ENCODE measurements at places on chromosomes 12 and 14.

DNA sequence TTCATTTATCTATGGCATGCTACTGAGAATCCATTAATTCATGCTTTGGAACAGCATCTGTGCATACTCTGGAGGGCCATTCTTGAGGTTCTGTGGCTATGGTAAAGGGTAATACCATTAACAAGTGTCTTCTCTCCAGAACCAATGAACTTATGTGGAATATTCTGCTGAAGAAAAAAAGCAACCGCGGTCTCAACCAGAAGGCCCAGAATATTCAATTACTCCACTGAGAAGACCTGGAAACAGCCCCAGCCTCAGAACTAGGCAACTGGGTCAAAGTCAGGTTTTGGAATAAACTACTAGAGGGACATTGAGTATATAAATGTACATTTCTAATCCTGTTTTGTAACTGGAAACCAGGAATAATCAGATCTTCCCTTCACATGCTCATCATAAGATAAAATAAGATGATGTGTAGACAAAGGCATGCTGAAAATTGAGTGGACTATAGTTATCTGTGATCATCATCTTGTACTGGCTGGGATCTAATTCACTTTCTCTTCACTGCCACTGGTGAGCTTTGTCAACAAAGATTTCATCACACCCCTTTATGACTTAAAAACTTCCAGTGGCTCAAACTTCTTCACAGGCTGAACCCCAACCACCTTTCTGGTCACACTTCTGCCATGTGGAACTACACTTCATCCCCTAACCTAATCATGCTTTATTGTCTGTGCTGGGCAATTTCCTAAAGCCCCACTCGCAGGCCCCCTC, 6.0 kb downstream of the SPTB start:
- no peak for DNase-seq

- DNase-seq = no peak
Measured at GRCh38 chr14:99972748-99973466, 92.3 kb upstream of the EVL start.

GRCh38 chr12:50775251-50775650, 11.3 kb downstream of the ATF1 start:
- no peak for DNase-seq

GRCh38 chr14:89730687-89731086, 223.8 kb downstream of the EFCAB11 start:
- DNase-seq = no peak

GRCh38 chr14:102914474-102915291, 7.8 kb upstream of the AMN start:
- DNase-seq = no peak

DNA sequence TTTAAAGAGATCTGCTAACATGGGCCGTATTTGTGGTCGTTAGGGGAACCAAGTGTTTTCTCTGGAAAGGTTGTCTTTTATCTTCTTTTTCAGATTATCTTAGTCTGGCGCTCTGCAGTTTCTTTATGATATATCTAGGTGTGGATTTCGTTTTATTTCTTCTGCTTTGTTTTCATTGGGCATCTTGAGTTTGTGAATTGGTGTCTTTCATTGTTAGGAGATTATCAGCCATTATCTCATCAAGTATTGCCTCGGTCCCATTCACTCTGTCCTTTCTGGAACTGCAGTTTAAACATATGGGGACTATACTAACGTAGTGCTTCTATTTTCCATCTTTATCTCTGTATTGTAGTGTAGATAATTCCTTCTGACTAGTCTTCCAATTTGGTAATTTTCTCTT, 60.4 kb downstream of the BICDL1 start:
- DNase-seq = no peak

- peak; percentile 43 for DNase-seq
Measured at GRCh38 chr14:21107283-21107800, 6.5 kb downstream of the TMEM253 start.

GRCh38 chr12:26010293-26010821, 51.9 kb downstream of the RASSF8 start:
- DNase-seq = peak; percentile 68

DNA sequence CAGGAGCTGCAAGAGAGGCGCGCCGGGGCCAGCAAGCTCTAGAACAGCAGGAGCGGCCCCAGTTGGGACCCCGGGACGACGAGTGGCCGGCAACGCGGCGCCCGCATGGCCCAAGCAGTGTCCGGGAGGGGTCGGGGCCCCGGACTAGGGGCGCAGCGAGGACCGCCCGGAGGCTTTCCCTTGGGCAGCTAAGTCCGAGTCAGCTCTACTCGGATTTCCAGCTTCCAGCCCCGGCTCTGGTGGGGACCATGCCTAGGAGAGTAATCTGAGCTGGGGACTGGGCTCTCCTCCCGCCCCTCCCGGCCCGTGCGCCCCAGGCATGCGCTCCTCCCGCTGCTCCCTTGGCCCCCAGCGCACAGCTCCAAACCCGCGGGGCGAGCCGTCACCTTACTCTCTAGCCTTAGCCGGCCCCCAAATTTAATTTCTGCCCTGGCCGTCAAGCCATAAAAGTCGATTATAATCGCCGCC, 41.6 kb upstream of the CAPRIN2 start:
- peak; percentile 67 for DNase-seq

GRCh38 chr14:58297762-58298476, 436 bp upstream of the ARID4A start:
- peak; percentile 100 for DNase-seq

- DNase-seq = no peak
Measured at GRCh38 chr12:33052141-33053051, 155.8 kb upstream of the PKP2 start.

DNA sequence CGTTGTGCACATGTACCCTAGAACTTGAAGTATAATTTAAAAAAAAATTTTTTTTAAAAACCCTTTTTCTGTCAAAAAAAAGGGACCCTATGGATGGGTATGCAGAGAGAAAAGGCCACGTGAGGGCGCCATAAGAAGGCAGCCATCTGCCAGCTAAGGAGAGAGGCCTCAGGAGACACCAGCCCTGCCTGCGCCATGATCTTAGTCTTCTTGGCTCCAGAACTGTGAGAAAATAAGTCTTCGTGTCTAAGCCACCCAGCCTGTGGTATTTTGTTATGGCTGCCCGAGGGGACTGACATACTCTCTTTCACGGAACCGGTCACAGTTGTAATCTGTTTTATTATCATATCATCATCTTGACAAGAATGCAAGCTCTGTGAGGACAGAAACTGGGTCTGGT, 174.8 kb downstream of the EFCAB11 start:
- no peak for DNase-seq

DNA sequence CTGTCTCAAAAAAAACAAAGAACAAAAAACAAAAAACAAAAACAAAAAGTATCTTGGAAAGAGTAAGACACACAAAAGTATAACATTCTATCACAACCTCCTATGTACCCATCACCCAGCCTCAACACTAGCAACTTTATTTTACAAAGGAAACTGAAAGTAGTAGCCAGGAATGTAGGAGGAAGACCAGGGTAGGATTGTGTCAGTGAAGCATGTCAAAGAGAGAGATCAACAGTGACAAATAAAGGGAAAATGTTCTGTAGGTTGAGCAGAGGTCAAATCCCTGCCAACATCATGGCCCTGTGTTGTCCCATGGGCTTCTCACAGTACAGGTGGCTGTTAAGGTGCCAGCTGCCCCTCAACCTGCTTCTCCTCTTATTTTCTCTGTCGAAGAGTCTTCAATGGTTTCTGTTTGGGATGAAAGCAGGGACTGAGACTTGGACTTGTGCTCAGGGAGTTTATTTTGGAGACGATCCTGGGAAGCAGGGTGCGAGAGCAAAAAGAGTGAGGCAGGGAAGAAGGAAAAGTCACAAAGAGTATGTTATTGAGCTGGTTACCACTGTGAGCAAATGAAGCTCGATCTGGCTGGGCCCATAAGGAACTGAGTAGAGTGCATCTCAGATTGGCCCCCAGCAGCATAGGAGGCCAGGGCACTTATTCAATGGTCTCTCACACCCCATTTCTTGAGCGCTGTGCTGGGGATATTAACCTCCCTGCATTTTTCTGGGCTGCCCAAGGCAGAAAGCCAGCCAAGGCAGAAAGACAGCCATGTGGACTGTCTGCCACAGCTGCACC, 29.4 kb upstream of the CTDSP2 start:
- DNase-seq = no peak

DNA sequence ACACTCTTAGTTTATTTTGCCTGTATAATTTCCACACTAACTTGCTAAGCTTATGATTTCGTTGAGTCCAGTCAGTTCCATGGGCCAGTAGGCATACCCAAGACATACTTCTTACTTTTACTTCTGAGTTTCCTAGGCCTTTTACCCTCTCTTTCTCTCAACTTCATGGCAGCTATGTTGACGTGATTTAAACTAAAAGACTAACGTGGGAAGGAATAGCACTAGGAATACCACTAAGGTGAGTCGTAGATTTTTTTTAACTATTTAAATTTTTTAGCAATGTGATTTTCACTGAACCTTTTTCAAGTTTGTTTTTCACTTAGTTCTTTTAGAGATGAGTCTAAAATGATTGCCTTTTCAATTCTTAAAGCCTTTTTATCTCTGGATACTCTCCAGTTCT, 793.5 kb upstream of the NOVA1 start:
- DNase-seq = no peak

DNA sequence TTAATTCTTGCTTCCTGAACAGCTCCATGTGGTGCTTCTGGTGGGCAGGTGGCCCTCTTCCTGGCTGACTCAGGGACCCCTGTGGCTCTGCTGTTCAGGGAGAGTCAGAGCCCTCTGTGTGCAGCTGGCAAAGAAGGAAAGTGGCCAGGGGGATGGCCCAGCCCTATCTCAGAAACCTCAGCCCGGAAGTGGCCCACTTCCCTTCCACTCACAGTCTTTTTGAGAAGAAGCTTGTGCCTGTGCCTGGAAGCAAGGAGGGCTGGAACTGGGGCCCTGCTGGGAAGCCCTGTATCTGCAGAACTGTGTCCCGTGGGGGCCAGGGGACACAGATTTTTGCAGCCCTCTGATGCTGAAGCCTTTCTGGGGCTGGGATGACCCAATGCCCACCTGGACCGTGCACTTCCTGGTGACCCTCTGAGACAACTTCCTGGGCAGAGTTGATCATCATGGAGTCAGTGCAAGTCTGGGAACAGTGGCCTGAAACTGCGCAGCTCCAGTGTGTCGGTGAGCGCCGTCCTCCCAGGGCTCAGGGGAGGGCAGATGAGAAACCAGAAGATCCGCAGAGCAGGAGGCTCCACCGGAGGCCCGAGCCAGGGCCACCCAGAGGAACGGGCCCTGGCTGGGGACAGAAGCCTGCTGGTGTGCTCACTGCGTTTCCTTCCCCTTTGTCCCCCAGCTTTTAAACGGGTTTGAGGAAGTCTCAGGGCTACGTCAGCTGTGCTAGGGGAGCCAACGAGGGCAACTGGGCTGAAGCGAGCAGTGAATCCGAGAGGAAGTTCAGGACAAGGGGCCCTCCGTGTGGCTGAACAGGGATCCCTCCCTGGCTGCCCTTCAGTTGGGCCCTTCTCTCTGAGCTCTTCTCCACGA, 217.4 kb upstream of the RTL1 start:
- DNase-seq = no peak

- DNase-seq = no peak
Measured at GRCh38 chr12:91178139-91178561, 4.5 kb downstream of the DCN start.

DNA sequence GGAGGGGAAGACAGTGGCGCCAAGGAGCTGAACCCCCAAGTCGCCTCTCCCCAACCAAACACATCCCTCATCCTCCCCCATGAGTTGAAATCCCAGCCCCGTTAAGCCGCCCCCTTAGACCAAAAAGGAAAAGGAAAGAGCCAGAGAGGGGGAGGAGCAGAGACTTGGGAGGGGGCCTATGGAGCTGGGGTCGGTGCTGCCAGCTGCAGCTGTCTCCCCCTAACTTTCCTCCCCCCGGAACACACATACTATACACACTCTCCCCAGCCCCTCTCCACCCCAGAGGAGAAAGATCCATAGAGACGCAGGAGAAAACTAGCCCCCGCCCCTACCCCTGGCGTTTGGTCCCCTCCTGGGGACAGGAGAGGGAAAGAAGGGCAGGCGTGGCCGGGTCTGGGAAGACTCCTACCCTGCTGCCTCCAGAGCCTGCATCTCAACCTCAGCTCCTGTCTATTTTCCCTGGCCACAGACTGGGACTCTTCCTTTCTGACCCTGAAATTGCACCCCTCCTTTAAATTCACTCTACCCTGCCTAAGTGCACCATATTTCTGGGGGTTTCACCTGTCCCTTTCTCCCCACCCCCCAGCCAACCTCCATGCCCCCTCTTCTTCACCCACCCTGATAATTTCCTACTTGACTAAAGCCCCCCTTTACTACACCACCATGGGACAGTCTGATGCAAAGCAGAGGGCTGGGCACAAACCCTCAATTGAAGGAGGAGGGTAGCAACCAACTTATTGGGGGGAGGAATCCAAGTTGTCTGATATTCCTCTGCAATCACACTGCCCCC, 1.7 kb upstream of the HOXC9 start:
- no peak for DNase-seq

GRCh38 chr14:54300881-54301280, 95.9 kb upstream of the CDKN3 start:
- no peak for DNase-seq

DNA sequence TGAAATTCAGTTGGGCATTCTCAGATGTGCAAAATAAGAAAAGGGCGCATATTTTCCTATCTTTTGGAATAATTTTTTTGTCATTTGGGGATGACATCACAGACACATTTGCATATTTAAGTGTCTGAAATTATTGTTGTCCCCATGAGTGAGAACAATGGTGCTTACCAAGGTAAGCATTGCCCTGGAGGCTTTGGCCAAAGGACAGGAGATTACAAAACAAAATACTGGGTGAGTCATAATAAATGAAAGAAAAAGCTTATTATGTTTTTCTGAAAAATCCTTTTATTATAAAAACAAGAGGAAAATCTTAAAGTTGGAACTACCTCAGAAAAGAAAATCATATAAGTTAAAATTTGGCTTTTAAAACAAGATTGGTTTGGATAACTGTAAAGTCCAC, 254.9 kb downstream of the BTG1 start:
- DNase-seq = peak; percentile 65

DNA sequence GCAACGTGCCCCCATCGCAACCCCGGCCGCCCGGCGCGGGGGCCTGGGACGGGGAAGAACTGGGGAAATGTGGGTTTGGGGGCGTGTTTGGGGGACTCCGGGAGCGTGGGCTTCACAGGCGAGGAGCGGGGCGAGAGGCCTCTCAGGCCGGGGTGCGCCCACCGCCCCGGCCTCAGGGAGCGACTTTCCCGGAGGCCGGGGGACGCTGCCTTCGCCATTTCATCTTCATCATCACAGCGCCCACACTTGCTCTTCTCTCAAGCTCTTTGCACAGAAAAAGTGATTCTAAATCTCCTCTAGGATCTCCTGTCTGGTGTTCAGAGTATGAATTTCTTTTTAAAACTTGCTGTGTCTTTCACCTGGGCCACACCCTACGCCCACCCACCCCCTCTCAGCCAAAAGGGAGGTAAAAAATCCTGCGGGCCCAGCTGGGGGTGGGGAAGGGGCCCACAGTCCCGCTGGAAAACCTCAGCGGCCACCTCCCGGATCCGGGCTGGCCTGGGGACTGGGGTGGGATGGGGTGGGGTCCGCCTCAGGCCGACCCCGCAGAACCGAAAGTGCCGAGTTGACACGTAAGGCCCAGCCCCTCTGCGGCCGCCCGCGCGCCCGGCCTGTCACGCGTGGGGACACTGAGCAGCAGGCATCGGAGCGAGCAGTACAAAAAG, 7.4 kb downstream of the CDKN1B start:
- DNase-seq = no peak
